ENCODE measurements at places on chromosomes 12 and 14. TPM values are rescaled to one million over a fixed set of nuclear protein-coding genes. Genes with fewer than 3 reads are reported as not detected.

- no peak overlapping the region for H3K4me3 ChIP-seq
- peaks cover 5% of the 10 kb centered on the region for H3K4me1 ChIP-seq
- DNase-seq: peak; percentile 61
- no peak overlapping the region for H3K27ac ChIP-seq
- no peaks in the 10 kb centered on the region for H3K27me3 ChIP-seq
Measured at GRCh38 chr14:102505000-102505619, 4.5 kb downstream of the ANKRD9 start.

DNA sequence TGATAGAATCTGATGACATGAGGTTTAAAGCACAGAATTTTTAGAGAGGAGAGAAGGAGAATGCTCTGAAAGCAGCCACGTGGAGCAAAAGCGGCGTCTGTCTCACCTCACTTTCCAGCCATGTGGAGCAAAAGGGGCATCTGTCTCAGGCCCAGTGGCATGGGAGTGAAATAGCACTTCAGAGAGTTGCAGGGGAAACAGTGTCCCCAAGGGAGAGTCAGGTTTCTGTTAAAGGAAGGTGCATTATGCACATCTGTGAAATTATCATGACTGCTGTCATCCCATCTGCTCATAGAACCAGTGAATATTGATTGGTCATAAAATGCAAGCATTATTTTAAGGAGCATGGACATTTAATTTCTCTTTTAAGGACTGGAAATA lies 124.0 kb downstream of the BICD1 start:
- DNase-seq: no peak
- H3K27me3 ChIP-seq: no peaks in the 10 kb centered on the region
- H3K4me3 ChIP-seq: no peak overlapping the region
- no peaks in the 10 kb centered on the region for H3K4me1 ChIP-seq
- no peak overlapping the region for H3K27ac ChIP-seq

Gene SCNN1A
- 0.47 TPM for total RNA-seq

Gene STAB2
- 21.6 TPM for total RNA-seq

Gene ZNF84
- total RNA-seq: 15.6 TPM
